HS-27A (cell line): ENCODE measurements at places on chromosomes 16 and 17.

DNA sequence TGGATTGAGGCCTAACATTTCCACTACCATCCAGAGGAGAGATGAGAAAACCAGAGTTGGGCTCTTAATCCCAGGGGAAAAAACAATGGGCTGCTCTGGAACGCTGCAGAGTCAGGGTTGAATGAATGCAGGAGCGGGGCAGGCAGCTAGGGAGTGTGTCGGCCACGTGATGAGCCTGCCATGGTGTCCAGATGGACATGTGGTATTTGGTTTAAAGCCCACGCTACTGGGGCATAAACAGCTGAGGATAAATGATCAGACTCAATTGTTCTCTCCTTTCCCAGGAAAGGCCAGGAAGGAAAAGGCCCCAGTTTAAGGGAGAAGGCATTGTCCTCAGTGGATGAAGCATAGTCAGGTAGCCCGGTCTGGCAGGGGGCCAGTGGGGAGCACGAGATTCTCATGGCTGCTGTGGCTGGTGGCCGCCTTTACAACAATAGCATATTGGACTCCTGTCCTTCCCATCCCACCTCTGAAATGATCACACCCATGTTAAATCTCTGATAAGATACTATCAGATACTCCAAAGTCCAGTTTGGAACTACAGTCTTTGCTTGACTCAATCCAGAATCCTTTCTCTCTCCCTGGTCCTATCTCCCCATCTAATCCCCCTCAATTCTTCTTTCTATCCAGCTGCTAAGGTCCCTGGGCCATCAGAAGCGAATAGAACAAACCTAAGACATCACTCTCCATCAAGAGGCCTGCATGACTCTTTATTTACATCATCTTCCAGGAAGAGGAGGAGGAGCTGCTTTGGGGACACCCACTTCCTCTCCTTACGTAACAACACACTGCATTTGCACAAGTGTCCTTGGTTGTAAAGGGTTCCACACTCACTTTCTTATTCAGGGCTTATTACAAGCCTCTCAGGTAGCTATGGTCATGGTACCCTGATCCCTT lies 20.4 kb downstream of the CA4 start:
- DNase-seq, result no peak

DNA sequence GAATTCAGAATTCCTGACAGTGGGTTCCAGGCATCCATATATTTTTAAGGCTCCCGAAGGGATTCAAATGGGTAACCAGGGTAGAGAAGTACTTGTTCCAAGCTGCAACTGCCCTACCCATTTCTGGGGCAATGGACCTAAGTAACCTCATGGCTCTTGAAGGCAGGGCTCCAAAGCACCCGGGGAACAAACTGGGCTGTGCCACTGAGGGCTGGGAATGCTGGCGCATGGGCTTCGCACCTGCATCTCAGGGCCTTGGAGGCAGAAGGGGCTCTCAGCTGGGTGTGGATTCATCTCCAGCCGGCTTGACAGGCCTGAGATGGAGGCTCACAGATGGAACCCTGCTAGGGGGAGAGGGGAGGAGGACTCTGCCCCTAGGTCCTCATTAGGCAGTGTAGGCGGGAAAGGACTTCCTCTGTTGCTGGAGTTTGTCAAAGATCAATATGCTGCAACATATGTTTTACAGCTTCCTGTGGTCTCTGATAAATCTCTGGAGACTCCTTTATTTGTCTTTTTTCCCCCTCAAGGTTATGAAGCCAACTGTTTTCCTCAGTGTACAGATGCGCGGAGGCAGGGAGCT lies 232.3 kb upstream of the NLRP1 start:
- DNase-seq, result no peak

DNA sequence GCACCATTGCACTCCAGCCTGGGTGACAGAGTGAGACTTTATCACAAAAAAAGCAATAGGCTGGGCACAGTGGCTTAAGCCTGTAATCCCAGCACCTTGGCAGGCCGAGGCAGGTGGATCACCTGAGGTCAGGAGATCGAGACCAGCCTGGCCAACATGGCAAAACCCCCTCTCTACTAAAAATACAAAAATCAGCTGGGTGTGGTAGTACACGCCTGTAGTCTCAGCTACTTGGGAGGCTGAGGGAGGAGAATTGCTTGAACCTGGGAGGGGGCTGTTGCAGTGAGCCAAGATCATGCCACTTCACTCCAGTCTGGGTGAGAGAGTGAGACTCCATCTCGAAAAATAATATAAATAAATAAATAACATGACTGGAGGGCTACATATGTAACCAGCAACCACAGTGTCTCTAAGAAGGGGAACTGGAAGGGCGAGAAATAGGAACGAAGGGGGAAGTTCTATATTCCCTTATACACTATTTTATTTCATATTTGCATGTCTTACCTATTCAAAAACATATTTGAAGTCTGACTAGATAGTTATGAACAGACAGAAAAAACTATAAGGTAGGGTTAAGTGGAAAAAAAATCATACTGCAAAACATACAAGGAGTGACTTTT lies 25.9 kb downstream of the MYH11 start:
- no peak for DNase-seq

- no peak for DNase-seq
These were observed 93.5 kb downstream of the CRISPLD2 start for GRCh38 chr16:84913315-84913714.

GRCh38 chr17:17352836-17353624 lies 49.9 kb downstream of the NT5M start:
- no peak for DNase-seq

DNA sequence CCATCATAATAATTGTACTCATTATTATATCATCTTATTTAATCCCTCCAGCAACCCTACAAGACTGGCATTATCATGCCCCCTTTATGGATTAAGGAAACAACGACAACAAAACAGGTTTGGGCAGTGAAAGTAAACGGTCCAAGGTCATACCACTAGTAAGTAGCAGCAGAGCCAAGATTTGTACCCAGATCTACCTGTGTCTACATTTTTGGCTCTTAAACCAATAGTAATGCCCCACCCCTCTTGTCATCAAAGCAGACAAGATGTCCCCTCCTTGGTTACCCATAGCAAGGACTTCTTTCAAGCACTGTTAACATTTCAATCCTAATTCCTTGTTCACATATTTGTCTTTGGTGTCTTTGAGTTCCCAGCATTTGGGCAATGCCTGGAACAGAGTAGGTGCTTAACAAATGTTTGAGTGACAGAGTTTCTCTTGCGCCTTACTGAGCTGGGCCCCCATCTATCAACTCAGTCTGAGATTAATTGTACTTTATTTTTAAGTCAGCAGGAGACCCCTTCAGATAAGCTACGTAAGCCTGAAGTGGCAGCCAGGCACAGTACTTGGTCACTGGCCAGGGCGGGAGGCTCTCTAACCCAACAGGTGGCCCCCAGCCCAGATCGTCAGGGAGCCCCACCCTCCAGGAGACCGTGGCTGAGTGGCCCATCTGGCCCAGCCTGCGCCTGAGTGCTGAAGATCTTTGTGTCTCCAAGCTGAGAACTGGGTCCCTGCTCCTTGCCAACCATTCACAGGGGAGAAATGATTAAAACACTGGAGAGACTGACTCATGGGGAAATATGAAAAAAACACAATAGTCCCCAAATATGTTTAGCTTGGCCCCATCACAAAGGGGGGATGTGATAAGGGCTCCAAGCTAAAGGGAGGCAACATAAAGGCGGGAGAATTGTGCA lies 75.8 kb downstream of the AXIN2 start:
- DNase-seq, result no peak

GRCh38 chr17:17830269-17830567 lies 6.6 kb downstream of the SREBF1 start:
- DNase-seq, result no peak

- DNase-seq, result no peak
These were observed 2276.2 kb downstream of the TP53TG3F start for GRCh38 chr16:35735403-35736251.
